Activated CD4-positive, alpha-beta memory T cell treated with anti-CD3 and anti-CD28 coated beads, Interleukin-2, amount 10 ng/mL, durations not matched to agents 7 days and 5 days (primary cell): ENCODE measurements at places on chromosomes 11 and 22. TPM values are rescaled to one million over a fixed set of nuclear protein-coding genes. Genes with fewer than 3 reads are reported as not detected.

DNA sequence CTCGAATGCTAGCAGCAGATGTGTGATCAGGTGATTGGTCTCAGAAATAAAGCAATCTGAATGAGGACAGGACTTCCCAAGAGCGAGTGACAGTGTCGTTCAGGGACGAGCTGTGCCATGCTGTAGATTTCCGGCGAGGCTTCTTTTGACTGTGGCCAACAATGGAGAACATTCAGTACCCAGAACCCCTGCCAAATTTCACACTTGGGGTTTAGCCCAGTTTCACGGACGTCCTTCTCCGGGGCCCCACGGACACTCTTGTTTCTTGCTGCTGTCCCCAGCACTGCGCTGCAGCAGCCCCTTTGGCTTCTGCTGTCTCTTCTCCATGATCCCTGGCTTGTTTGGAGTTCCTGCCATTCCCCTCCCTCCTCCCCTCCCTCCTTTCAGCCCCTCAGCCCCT lies 115.1 kb upstream of the GRAMD1B start:
- no peak for DNase-seq

DNA sequence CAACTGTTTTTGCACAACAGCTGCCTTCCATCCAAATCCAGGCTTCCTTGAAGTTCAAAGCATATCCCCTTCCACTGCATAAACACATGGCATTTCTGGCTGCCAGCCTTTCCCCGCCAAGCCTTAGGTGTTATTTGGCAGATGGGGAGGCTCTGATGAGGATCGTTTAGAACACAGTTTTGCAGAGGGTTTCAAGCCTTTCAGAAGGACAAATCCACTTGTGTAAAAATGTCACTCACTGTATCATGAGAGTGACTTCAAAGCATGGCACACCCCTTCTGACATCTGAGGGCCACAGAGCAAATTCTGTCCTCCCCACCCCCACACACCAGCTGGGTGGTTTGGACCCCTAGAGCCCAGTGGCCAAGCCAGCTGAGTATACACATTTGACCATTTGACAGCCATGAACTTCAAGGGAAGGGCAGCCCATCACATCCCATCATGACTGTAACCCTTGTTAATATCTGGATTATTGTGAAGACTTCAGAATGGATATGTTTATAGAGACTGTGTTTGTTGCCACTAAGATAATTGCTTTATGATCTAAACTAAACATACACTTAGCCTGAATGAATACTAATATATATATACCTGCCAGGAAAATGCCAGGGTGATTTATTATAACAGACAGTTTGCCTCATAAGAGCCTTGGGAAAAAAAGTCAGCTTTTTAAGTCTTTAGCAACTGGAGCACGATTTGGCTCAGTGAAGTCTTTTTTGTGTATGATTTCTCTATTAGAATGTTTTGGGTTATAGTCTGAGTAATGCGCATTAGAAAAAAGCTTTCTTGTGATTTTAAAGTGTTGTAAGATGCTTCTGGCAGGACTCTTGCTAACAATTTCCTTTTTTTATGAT lies 31.9 kb downstream of the FBLN1 start:
- DNase-seq, result no peak

DNA sequence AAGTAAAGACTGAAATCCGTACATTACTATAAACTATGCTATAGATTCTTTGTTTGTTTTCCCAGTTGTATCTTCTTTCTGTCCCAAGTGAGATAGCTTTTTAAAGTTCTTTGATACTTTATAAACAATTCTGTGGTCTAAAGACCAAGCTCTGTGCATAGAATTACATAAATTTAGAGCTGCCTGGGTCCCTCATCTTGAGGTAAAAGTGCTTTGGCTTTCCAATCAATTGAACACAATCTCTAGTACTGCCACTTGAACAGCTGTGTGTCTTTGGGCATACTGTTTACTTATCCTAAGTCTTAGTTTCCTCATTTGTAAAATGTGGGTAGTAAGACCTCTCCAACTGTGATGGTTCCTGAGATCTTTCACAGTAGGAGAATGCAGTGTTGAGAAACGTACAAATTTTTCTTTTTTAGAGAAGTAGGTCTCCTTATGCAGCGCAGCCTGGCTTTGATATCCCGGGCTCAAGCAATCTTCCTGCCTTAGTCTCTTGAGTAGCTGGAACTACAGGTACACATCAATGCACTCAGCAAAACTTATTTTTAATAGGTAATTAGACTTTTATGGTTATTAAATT lies 2.5 kb upstream of the EED start:
- DNase-seq, result no peak

- DNase-seq, result no peak
Observed at GRCh38 chr11:13767471-13767870, 99.0 kb downstream of the FAR1 start.

SCGB1D2 gene
- not detected for total RNA-seq

DNA sequence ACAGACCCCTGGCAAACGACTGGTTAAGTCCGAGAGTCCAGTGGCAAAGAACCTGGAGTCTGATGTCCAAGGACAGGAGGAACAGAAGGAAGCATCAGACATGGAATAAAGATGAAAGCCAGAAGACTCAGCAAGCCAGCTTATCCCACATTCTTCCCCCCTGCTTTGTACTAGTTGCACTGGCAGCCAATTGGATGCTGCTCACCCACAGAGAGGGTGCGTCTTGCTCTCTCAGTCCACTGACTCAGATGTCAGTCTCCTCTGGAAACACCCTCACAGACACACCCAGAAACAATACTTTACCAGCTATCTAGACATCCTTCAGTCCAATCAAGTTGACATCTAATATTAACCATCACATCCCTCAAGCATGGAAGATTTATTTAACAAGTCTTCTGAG lies 1265.8 kb upstream of the CNTN5 start:
- no peak for DNase-seq

SERPINH1 gene
- 12.2 TPM for total RNA-seq

DNA sequence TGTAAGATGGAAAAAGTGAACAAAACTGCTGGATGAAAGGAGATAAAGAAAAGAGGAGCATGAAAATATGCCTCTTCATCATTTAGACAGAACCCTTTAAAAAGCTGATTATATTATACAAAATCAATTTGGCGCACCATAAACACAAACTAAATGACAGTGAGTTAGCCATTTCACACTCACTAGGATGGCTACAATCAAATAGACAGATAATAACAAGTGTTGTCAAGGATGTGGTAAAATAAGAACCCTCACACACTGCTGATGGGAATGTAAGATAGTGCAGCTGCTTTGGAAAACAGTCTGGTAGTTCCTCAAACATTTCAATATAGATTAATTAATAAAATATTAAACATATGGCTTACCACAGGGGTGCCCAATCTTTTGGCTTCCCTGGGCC lies 99.7 kb downstream of the CWF19L2 start:
- no peak for DNase-seq

SVIP gene
- total RNA-seq, result 26.9 TPM

GRCh38 chr11:75831915-75832502 lies 17.0 kb downstream of the UVRAG start:
- no peak for DNase-seq

ART5 gene
- not detected for total RNA-seq

DNA sequence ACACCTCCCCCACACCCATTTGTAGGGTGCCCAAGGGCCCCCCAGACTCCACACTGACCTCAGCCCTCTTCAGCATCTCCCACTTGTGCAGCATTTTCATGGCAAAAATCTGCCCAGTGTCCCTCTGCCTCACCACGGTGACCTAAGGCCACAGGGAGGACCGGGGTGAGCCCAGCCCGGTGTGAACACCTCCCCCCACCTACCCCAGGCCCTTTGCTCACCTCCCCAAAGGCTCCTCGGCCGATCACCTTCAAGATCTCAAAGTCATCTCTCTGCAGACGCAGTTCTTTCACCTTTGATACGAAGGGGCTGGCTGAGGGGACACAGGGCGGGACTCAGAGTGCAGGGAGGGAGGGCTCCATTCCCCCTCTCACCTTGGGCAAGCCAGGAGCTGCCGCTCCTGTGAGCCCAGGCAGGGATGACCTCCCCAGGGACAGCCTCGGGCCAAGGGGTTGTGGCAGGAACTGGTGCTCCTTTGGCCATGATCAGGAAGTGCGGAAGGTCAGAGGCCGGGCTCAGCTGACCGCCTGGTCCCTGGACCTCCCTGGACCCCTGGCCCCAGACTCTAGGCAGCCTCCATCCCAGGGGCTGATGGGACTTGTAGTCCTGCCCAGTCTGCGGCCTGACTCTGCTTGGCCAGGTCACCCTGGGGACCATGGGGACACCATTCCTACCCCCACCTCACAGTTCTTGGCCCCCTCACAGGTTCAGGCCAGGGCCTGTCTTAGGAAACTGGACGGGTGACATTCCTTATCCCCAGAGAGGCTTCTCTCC lies 2.7 kb downstream of the CDC42BPG start:
- no peak for DNase-seq

DNA sequence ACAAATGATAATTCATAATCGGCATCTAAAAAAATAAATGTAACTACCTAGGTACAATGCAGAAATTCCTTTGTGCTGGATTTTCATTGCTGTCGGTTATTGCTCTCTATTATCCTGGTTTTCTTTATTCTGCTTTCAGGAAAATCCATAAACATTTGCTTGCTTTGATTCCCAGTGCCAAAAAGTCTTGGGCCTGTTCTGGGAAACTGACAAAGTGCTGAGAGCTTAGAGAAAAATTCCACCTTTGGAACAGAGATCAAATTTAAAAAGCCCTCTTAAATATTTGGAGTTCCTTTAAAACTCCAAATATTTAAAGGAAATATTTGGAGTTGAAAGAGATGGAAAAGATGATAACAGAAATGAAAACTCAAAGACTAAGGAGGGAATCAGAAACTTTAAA lies 87.3 kb upstream of the ZBED5 start:
- no peak for DNase-seq

GRCh38 chr11:32033067-32033466 lies 57.8 kb upstream of the RCN1 start:
- DNase-seq, result no peak
